Cerebellar nuclear complex (tissue), 1 donor: ENCODE measurements at places on chromosomes 4 and X.

DNA sequence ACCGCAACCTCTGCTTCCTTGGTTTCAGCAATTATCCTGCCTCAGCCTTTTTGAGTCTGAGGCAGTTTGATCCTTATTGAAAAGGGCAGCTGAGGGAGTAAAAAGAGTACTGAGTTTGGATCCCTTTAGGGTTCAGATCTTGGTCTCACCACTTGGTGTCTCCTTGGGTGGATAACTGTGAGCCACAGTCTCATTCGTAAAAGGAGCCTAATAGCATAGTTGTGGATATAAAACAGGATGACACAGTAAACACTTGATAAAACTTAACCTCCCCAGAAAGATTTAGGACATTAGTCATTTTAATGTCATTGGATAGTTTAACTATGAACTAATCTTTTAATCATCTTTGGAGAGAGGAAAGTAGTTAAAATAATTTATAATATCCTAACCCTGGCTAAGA lies 173.0 kb downstream of the ANK2 start:
- no peak for DNase-seq

- DNase-seq = no peak
Observed at GRCh38 chr4:92172203-92172602, 131.6 kb upstream of the GRID2 start.

GRCh38 chr4:142923619-142924018 lies 77.5 kb upstream of the INPP4B start:
- no peak for DNase-seq

DNA sequence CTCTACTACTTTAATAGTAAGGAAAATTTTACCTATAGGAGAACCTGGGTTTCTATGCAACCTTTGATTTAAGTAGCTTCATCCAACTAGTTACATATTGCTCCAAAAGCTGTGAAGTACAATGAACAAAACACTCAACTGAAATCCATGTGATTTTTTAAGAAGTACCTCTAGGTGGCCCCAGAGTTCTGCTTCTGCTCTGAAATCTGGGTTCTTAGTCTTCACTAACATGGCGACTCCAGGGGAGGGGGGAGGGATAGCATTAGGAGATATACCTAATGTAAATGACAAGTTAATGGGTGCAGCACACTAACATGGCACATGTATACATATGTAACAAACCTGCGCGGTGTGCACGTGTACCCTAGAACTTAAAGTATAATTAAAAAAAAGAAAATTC lies 73.4 kb upstream of the MAGEB2 start:
- no peak for DNase-seq

DNA sequence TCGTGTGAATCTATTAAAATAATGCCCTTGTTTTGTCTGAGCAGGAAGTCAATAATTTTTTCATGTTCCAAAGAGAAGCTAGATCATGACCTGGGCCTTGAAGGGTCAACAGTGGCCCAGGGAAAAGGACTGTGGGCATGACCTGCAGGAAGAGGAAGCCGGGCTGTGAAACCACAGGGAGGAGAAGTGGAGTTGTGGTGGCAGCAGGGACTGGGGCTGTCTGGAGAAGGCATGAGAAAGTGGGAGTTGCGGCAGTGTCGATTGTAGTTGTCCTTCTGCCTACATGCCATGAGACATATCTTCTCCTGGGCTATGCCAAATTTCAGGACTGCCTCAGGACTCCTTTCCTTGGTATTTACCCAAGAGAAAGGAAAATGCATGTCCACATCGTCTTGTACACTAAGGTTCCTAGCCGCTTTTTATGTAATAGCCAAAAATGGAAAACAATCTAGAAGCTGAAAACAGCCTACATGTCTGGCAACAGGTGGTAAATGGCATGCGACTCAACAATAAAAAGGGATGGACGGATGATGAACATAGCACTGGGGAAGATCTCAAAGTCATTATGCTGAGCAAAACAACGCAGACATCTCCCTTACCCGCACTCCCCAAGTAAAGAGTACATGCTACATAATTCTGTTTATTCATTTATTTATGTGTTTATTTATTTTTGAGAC lies 13.6 kb upstream of the PTTG2 start:
- DNase-seq = no peak

- DNase-seq = no peak
Observed at GRCh38 chrX:130772776-130773143, 130.2 kb downstream of the ENOX2 start.

DNA sequence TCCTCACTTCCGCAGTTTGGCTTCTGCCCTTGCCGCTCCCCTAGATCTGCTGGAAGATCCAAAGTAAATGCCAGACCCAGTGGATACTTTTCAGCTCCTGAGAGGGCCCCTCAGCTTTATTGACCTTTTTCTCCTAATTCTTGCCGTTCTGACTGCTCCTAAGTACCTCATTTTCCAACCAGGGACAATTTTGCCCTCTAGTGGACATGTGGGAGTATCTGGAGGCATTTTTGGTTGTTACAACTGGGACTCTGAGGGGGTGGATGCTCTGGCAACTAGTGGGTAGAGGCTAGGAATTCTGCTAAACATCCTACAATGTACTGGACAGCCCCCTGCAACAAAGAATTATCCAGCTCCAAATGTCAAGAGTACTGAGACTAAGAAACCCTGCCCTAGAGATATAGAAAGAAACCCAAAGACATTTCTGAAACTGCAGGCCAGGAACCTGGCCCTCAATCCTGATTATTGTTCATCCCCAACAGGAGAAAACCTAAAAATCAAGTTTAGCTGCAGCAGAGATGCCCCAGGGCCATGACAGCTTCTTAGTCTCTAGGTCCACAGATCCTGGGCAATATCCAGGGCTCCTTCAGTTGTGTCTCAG lies 3.4 kb downstream of the TEX13B start:
- no peak for DNase-seq

- no peak for DNase-seq
Observed at GRCh38 chrX:76172325-76172893, 453 bp upstream of the PBDC1 start.

DNA sequence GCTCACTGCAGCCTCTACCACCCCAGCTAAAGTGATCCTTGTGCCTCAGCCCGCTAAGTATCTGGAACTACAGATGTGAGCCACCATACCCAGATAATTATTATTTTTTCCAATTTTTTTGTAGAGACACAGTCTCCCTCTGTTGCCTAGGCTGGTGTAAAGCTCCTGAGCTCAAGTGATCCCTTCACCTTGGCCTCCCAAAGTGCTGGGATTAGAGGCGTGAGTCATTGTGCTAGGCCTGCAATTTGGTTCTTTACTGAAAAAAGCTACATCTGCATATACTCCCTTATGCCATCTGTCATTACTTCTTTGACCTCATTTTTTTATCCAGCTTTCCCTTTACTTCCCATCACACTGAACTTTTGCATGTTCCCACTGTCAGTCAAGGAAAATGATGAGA lies 2012.4 kb upstream of the IGFBP7 start:
- DNase-seq = no peak

DNA sequence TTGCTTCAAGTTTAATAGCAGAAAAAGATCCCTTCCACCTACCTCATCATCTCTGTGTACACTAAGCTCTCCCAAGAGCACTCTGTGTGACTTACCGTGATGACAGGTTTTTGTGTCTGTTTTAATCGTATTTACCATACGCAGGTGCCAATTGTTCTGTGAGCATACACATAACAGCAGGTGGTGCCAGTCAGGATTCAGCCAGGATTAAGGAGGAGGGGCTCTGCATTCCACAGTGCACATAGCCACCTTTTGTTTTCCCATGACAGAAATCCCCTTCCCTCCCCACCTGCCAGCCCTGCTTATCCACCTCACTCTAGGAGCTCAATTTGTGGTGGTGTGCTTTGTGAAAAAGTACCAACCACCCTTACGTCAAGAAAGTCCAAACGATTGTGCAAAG lies 14.8 kb downstream of the ANK2 start:
- no peak for DNase-seq

GRCh38 chrX:82237328-82237727 lies 1035.4 kb downstream of the SH3BGRL start:
- no peak for DNase-seq

DNA sequence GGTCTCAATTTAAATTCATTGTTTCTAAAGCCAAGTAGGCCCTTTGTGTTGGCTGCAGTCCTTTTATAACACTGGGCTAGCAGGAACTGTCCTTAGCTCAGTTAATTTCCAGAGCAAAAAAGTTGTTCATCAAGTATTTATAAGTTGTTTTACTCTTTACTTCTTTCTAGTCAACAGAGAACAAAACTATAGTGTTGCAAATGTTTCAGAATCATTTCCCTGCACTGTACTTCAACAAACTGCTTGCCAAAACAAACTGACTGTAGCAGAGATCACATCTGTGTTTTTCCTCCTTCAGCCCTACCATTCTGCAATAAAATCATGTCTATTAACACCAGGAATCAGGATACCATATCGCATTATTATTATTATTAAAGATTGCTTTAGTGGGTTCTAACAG lies 168.5 kb upstream of the SH3RF1 start:
- no peak for DNase-seq

GRCh38 chrX:78333521-78333920 lies 6.1 kb upstream of the CYSLTR1 start:
- no peak for DNase-seq

- no peak for DNase-seq
Observed at GRCh38 chr4:157012781-157013180, 41.2 kb upstream of the PDGFC start.

- no peak for DNase-seq
Observed at GRCh38 chrX:17021851-17022604, 75.6 kb downstream of the REPS2 start.

DNA sequence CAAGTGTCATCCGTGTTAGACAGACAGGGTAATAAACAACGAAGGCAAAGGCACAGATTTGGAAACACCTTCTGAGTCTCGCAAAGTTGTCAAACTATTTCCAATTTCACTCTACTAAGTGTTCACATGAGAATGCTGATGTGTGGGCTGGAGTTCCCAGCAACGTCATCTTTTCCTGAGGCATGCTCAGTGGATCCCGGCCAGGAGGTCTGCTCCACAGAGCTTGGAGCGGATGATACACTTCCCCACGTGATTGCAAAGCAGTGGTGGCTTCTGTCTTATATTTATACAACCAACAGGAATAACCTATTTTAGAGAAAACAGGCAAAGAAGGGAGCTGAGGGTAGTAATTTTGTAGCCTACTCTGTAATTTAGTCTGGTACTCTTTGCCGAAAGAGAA lies 40.1 kb upstream of the PDK3 start:
- DNase-seq = no peak
